ENCODE measurements at places on chromosomes 5 and 9.

GRCh38 chr5:82713811-82714210, 363.4 kb downstream of the TMEM167A start:
- no peak for DNase-seq

- DNase-seq: no peak
Measured at GRCh38 chr9:116116393-116116792, 37.2 kb upstream of the PAPPA start.

GRCh38 chr5:176733406-176734262, 76.7 kb upstream of the UNC5A start:
- no peak for DNase-seq

DNA sequence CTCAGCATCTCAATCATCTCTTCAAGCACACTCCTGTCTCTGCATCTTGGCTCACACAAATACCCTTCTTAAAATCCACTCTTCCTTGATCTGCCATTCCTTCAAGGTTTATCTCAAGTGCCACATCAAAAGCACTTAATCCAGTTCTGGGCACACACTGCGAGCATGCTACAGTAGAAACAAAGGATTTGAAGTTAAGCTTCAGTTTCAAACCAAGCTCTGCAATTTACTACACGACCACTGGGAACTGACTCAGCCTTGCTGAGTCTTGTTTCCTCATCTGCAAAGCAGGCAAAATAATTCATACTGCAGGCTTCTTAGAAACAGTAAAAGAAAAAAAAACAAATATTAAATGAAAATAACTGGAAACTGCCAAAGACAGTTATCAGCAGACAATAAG, 50.5 kb upstream of the CTNNAL1 start:
- DNase-seq: no peak

Data from stimulated activated naive CD4-positive, alpha-beta T cell treated with Interleukin-2 at 50 U/mL for 16 hours (primary cell).